MCF 10A (cell line): ENCODE measurements at places on chromosomes 7 and 10. TPM values are rescaled to one million over a fixed set of nuclear protein-coding genes. Genes with fewer than 3 reads are reported as not detected.

Gene CLDN4
- 0.22 and 0.28 TPM in 2 replicates for total RNA-seq

Gene IL6
- 13.8 and 22.0 TPM in 2 replicates for total RNA-seq

Gene CDK1
- 37.4 and 48.8 TPM in 2 replicates for total RNA-seq

Gene DUSP5
- 61.0 and 106 TPM in 2 replicates for total RNA-seq

- no peak overlapping the region for H3K4me3 ChIP-seq
- H3K4me1 ChIP-seq, result no peaks in the 10 kb centered on the region
- DNase-seq, result no peak
- H3K36me3 ChIP-seq, result no peaks in the 10 kb centered on the region
These were observed 430.9 kb downstream of the ACTR3B start for GRCh38 chr7:153190452-153190851.

- no peak overlapping the region for H3K4me3 ChIP-seq
- no peaks in the 10 kb centered on the region for H3K4me1 ChIP-seq
- H3K27me3 ChIP-seq, result peaks cover 62% of the 10 kb centered on the region
- H3K36me3 ChIP-seq, result no peaks in the 10 kb centered on the region
- no peak overlapping the region for H3K27ac ChIP-seq
These were observed 148.4 kb downstream of the SEMA3D start for GRCh38 chr7:85038466-85038865.

DNA sequence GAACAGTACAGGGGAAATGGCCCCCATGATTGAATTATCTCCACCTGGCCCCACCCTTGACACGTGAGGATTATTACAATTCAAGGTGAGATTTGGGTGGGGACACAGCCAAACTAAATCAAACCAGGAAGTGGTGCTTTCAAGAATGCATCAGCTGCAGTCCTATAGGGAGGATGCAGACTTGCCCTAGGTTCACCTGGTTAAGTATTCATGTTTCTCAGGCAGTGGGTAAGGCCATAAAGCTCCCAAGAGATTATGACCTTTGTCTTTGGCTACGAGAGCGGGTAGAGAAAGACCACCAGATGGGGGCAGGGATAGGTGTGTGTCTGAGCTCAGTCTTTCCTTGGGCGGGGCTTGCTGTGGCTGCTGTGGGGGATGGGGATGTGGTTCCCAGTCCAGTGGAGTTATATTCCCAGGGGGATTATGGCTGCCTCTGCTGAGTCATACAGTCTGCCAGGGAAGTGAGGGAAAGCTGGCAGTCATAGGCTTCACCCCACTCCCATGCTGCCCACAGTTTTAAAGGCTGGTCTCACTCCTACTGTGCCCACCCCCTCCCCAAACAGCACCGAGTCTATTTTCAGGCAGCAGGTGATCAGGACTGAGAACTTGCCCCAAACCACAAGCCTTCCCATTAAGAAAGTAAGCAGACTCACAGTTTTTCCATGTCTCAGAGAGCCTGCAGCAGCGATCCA is 8.4 kb upstream of the R3HCC1L start:
- no peaks in the 10 kb centered on the region for H3K36me3 ChIP-seq
- no peaks in the 10 kb centered on the region for H3K4me1 ChIP-seq

- DNase-seq, result no peak
- peaks cover 13% of the 10 kb centered on the region for H3K4me1 ChIP-seq
- no peaks in the 10 kb centered on the region for H3K27me3 ChIP-seq
- H3K36me3 ChIP-seq, result no peaks in the 10 kb centered on the region
- no peak overlapping the region for H3K27ac ChIP-seq
- H3K4me3 ChIP-seq, result no peak overlapping the region
These were observed 434.5 kb downstream of the SUGCT start for GRCh38 chr7:40569326-40569725.

DNA sequence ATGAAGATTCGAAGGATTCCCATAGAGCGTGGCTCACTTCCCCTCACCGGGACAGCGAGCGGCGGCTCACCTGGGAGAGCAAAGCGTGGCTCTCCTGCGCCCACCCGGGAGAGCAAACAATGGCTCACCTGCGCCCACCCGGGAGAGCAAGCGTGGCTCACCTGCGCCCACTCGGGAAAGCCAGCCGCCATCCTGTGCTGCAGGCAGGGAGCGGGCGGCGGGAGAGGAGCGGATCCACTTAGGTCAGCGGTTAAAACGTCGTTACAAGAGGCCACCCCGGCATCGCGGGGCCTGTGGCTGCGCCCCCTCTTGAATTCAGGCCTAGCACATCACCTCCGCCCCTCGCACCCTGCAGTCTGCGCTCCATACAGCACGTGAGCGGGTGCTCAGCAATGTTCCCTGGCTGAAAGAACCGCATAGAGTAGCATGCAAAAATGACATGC is 461 bp upstream of the FIGNL1 start:
- peaks cover under 1% of the 10 kb centered on the region for H3K27me3 ChIP-seq
- DNase-seq, result no peak
- H3K36me3 ChIP-seq, result no peaks in the 10 kb centered on the region
- H3K4me1 ChIP-seq, result peaks cover 22% of the 10 kb centered on the region
- H3K4me3 ChIP-seq, result peak overlapping the region; percentile 92
- peak overlapping the region; percentile 59 for H3K27ac ChIP-seq

DNA sequence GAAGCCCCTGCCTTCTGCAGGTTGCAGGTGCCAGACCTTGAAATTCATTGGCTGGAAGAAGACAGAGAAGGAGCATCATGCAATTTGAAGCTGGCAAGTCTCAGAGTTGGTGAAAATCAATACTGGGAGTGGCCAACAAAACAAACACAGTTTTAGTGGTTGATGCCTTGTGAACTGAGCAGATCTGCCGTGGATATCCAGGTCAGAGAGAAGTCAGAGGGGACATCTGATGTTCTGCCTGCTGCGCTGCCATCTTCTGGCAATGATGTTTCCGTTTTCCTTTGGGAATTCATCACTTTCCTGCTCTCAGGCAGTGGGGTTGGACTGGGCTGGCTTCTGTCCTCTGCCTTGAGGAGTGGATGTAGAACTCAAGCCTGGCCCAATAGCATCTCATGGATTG is 132.0 kb downstream of the RPS24 start:
- H3K4me1 ChIP-seq, result no peaks in the 10 kb centered on the region
- no peak overlapping the region for H3K27ac ChIP-seq
- H3K27me3 ChIP-seq, result peaks cover 12% of the 10 kb centered on the region
- peak; percentile 24 for DNase-seq
- no peak overlapping the region for H3K4me3 ChIP-seq
- no peaks in the 10 kb centered on the region for H3K36me3 ChIP-seq

DNA sequence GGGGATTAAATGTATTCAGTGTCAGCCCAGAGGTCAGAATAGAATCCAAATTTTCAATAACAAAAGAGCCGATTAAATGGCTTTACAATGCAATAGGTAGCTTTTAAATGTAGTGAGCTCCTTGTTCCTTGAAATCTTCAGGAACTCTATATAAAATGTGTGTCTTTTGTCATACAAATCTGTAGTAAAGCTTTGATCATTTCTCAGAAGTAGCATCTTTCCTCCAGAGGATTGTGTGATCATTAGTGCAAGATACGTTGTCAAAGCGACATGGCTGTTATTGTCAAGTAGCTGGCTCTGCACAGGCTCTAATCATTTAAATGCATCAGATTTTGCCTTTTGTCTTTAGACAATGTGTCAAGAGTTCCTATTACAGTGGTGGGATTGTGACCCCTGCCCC is 116.1 kb upstream of the NAMPT start:
- H3K27ac ChIP-seq, result no peak overlapping the region
- peaks cover 15% of the 10 kb centered on the region for H3K27me3 ChIP-seq
- no peak overlapping the region for H3K4me3 ChIP-seq
- no peak for DNase-seq
- H3K4me1 ChIP-seq, result no peaks in the 10 kb centered on the region

DNA sequence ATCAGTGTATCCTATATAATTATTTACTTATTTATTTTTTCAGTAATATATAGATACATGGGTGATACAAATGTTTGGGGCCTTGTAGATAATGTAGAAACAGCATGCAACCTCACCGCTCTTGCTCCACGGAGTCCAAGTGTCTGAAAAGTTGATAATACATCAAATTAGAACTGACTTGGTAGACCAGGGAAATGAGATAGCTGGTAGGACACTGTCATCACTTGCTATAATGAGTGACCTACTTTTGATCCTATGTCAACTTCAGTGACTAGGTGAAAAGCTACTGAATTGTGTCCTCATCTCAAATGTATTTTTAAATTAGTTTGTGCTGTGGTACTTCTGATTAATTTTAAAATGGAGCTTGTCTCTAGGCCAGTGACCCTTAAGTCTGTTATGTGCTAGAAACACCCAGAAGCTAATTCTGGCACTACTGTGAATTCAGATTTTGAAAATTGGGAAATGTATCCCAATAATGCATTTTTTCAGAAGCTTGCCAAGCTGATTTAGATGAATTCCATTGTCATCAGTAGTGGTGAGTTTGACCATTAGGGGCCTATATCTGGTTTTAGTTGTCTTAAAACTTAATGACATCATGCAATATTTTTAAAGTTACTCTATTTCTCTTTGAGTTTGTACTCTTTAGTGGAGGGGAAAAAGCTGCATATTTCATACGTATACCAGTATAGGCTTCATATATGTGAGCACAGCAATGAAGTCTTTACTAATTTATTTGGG is 17.4 kb downstream of the CDK1 start:
- no peak overlapping the region for H3K4me3 ChIP-seq
- peaks cover 20% of the 10 kb centered on the region for H3K4me1 ChIP-seq
- H3K36me3 ChIP-seq, result peaks cover 17% of the 10 kb centered on the region
- peak overlapping the region; percentile 11 for H3K27ac ChIP-seq

DNA sequence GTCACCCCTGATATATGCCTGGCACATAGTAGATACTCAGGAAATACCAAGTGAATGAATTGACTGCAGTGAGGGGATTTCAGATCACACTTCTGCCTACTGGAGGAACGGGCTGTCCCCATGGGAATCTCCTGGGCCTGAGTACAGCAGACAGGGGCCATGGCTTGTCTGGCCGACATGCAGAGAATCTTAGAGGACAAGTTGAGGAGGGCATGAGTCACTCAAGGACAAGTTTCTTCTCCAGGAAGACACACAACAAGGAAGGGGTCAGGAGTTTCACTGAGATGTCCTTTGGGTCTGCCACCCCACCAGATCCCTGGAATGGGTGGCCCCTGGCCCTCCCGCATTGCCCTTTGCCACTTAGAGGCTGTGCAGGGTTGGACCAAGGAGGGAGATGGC is 20.7 kb downstream of the PLPP4 start:
- no peak overlapping the region for H3K27ac ChIP-seq
- H3K36me3 ChIP-seq, result no peaks in the 10 kb centered on the region
- H3K4me3 ChIP-seq, result no peak overlapping the region
- peaks cover 5% of the 10 kb centered on the region for H3K4me1 ChIP-seq

- peaks cover 7% of the 10 kb centered on the region for H3K4me1 ChIP-seq
- peaks cover 6% of the 10 kb centered on the region for H3K36me3 ChIP-seq
- H3K4me3 ChIP-seq, result no peak overlapping the region
- DNase-seq, result no peak
- no peaks in the 10 kb centered on the region for H3K27me3 ChIP-seq
These were observed 297.3 kb downstream of the EXOC4 start for GRCh38 chr7:133550145-133550544.

DNA sequence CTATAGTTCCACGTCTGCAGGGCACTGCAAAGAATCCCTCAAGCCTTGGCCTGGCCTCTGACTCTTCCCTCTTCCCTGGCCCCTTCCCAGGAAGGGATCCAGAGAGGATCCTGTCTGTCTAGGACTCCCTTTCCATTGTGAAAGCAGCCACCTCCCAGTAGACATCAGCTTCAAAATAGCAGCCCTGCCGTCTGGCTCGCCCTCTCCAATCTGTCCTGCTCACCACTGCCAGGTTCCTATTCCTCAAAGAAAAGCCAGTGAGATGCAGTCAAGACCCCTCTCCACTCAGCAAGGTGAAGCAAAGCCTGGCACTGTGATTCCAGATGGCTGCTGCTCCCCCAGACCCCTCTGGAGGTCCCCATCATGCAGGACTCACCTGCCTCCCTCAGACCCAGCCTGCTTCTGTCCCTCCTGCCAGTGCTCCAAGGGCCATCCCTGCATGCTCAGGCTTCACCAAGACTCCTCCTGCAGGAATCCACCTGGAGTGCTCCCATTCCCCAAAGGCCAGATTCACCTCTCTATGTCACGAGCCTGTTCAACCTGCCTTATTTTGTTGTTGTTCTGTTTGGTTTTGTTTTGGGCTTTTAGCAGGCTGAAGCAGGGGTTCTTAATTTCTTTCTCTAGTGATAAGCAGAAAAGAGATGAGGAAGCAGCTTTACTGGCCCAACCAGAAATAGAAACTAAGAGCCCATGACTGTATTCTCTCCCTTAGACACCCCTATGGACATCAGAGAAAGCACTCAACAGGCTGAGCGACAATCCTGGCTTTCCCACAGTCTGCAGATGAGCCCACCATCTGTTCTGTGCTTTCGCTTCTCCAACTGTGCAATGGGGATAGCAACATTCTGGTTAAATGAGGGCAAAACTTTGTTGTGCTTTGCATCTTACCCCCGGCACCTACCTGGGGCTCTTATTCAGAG is 305.1 kb downstream of the GRID1 start:
- no peak overlapping the region for H3K27ac ChIP-seq
- H3K4me1 ChIP-seq, result no peaks in the 10 kb centered on the region
- no peaks in the 10 kb centered on the region for H3K36me3 ChIP-seq
- no peak for DNase-seq
- H3K4me3 ChIP-seq, result no peak overlapping the region
- H3K27me3 ChIP-seq, result no peaks in the 10 kb centered on the region

- H3K27ac ChIP-seq, result no peak overlapping the region
- no peaks in the 10 kb centered on the region for H3K36me3 ChIP-seq
- no peak overlapping the region for H3K4me3 ChIP-seq
- no peaks in the 10 kb centered on the region for H3K4me1 ChIP-seq
These were observed 46.1 kb upstream of the SEPTIN7 start for GRCh38 chr7:35754741-35755140.

- H3K4me1 ChIP-seq, result peaks cover 32% of the 10 kb centered on the region
- H3K36me3 ChIP-seq, result peaks cover 92% of the 10 kb centered on the region
- no peak overlapping the region for H3K4me3 ChIP-seq
- H3K27me3 ChIP-seq, result no peaks in the 10 kb centered on the region
- H3K27ac ChIP-seq, result no peak overlapping the region
- DNase-seq, result no peak
These were observed 6.5 kb downstream of the CBX3 start for GRCh38 chr7:26208040-26208439.

DNA sequence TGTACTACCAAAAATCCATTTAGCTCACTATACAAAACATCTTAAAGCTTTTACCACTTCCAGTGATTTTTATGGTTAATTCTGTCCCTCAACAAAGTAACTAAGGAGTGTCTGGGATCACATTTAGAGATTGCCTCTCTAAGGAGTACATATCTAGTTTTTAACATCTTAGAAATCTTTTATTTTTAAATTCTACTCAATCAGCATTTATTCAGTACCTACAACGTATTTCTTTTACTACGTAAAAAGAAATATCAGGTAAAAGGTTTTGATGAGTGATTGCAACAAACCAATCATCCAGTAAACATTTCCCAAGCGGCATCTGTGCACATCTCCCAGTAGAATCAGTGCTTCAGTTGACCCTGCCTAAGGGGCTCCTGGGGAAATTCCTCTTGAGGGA is 31.9 kb downstream of the LAMB1 start:
- no peak for DNase-seq
- peaks cover 52% of the 10 kb centered on the region for H3K36me3 ChIP-seq
- no peaks in the 10 kb centered on the region for H3K27me3 ChIP-seq
- H3K27ac ChIP-seq, result peak overlapping the region; percentile 88
- H3K4me1 ChIP-seq, result peaks cover 30% of the 10 kb centered on the region
